ENCODE measurements at places on chromosomes 2 and 18.
A peak's percentile ranks its signal among the peaks of the same experiment; 100 is the strongest.

GRCh38 chr2:1512321-1513289, 99.3 kb downstream of the TPO start:
- no peak for DNase-seq

DNA sequence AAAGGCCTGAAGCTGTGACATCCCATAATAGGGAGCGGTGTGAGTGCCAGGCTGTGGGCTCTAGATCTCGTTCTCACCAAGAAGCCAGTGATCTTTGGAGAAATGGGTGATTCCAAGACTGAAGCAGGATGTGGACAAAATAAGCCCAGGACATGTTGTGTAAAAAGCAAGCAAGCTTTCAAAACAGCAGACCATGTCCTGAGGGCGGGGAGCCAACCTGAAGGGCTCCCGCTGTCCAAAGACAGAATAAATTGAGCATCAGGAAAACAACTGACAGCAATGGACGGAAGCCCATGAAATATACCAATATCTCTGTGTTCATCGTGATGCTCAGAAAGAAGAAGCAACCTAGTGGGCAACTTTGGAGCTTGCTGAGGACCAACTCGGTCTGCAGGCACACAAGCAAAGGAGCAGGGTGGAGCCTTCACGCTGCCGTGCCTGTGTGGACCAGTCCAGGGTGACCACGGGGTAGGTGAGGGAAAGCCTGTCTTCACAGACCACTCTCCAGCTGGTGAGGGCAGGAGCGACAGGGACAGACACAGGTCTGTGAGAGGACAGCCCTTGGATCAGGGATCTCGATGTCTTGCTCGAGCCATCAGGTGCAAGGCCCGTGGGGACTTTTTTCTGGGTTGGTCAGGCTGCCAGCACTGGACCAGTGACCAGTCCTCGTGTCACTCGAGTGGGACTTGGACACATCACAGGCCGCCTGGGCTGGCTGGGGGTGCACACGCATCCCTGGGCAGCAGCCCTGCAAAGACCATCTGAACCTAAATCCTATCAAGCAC, 21.5 kb downstream of the MTERF4 start:
- no peak for DNase-seq

DNA sequence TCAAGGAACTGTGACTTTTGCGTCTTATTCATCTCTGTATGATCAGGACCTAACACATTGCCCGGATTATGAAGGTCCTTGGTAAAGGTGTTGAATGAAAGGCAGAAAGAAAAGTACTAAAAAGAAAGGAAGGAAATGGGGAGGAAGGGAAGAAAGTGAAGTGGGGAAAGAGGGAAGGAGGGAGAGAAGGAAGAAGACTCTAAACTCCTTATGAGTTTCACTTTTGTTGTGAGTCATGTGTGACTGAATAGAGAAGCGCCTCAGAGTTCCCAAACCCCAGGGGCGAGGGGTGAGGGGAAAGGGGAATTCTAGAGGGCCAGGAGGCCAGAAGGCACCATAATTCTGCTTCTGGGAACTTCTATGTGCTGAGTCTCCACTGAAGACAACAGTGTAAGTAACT, 30.9 kb upstream of the OSBPL6 start:
- DNase-seq, result no peak

GRCh38 chr2:157414050-157414449, 29.8 kb downstream of the CYTIP start:
- DNase-seq, result no peak

DNA sequence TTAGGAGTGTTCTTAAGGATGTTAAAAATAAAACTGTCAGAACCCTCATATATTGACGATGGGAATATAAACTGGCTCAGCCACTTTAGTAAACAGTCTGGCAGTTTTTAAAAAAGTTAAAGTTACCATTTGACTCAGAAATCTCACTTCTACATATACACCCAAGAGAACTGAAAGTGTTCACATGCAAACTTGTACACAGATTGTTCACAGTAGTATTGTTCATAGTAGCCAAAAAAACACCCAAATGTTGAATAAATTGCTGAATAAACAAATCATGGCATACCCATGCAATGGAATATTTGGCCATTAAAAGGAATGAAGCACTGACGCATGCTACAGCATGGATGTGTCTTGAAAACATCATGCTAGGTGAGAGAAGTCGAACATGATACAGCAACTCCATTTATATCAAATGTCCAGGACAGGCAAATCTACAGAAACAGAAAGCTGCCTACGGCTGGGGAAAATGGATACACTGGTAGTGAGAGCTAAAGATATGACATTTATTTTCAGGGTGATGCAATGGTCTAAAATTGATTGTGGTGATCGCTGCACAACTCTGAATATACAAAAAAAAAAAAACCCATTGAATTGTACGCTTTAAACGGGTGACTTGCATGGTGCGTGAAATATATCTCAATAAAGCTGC, 10.1 kb downstream of the RPL31 start:
- no peak for DNase-seq

GRCh38 chr2:37319754-37320609, 4.7 kb downstream of the PRKD3 start:
- no peak for DNase-seq

DNA sequence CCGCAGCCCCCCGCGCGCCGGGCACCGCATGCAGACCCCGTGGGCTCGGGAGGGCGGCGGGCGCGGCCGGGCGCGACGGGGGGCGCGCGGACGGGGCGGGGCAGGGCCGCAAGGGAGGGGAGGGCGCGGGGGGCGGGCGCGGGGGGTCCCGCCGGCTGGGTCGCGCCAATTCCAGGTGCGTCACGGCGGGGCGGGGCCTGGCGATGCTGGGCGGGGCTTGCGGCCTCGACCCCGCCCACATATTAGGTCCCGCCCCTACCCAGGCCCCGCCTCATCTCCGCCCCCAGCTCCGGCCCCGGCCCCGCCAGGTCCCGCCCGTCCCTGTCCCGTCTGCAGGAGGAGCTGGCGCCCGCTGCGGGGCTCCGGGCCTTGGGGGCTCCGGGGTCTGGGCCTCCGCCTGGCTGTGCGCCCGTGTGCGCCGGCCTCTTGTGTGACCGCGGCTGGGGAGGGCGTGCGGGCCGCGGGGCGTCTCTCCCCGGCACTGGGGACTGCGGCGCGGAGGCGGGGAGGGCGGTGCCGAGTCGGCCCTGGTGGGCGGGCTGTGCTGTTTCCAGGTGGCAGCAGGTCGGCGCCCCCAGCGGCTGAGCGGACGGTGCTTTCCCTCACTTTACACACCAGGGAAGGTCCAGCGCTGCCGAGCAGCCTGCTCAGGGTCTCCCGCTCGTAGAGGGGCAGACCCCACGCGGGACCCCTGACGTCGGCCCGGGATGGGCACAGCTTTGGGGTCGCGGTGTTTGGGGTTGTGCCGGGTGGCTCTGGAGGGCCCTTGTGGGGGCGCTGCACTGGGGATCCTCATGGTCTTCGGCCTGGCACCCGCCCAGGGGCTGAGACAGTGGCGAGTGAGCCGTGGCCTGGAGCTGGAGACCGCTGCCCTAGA, 554 bp downstream of the ING5 start:
- peak; percentile 45 for DNase-seq

GRCh38 chr2:15795426-15795825, 144.9 kb upstream of the MYCN start:
- DNase-seq, result no peak

DNA sequence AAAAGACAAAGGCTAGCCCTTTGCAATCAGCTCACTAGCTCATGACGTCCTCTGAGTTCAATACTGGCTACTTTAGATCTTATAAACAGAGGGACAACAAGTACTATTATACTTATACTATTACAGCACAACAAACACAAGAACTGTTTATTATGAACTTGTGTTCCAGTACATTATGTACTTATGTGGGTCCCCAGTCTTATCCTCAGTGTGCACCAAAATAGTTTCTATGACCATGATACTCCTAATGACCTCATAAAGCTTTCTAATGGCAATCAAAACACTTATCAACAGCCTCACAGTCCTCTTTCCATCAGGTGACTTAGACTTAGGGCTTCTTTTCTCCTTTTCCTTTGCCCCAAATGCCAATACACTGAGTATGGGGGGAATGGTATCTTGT, 614.4 kb downstream of the CNTNAP5 start:
- DNase-seq, result no peak

- no peak for DNase-seq
Observed at GRCh38 chr2:105611811-105612424, 132.8 kb upstream of the NCK2 start.

DNA sequence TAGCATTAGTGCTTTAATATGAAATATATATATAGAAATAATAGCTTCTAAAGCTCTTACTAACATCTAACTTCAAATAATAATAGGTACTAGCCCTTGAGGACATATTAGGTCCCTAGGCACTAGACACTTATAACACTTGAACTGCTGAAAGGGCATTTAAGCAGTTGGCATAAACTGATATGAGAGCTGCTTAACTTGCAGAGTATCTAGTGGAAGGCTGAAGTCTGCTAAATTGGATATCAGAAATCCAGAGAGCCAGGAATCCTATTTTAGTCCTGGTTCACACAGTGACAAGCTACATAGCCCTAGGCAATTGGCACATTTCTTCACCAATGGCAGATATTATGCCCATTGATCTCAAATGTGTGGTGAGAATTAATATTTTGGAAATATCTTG, 326.9 kb upstream of the UBE2E3 start:
- DNase-seq, result no peak

DNA sequence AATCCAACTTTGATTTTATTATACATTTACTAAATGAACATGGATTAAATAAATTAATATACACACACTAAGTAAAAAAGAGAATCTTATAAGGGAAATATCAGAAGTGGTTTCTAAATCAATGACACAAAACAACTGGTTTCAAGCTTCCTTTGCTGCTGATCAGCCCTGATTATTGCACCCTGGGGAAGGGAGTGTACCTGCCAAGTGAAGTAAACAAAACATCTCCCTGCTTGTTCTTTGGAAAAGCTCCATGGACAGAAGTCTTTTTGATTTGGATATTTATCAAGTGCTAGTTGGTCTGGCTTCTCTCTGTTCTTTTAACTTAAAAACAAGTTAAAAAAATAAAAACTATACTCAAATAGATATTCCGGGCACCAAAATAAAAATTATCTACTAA, 190.1 kb downstream of the PDE11A start:
- DNase-seq, result no peak

DNA sequence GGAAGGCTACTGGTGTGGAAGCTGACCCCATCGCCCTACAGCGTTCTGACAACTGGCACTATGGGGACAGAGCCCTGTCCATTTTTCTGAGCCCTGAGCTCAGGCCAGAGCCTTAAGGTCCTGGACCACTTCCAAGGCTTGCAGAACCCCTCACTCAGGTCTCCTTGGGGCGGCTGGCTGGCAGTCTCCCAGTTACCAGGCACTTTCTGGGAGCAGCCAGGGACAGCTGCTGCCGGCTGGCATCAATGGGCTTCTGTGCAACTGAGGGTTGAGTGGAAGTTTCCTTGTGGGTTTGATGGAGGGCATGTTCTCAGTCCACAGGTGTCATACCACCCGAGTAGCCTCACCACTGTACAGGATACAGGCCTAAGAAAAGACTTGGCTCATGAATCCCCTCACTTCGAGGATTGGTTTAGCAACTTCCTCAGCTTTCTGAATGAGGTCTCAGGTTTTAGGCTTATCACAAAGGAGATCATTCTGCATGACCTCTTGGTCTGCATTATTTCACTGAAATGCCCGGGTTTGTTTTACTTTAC, 27.4 kb upstream of the WIPF1 start:
- no peak for DNase-seq

- no peak for DNase-seq
Observed at GRCh38 chr18:21820033-21820810, 79.6 kb downstream of the MIB1 start.

Measured in iPS DF 19.7 (cell line).